ENCODE measurements at places on chromosomes 2 and 18. TPM values are rescaled to one million over a fixed set of nuclear protein-coding genes. Genes with fewer than 3 reads are reported as not detected.

The ACVR1C gene
- not detected for total RNA-seq

The TPO gene
- total RNA-seq, result not detected

The STON1 gene
- total RNA-seq, result 8.8 TPM

The POLR1A gene
- total RNA-seq, result 28.6 TPM

The CHST9 gene
- total RNA-seq, result not detected

The SNRNP200 gene
- 33.1 TPM for total RNA-seq

The ALPG gene
- total RNA-seq, result 0.03 TPM

The REG1B gene
- total RNA-seq, result not detected

The FLACC1 gene
- total RNA-seq, result 0.75 TPM
